Stimulated activated CD4-positive, alpha-beta T cell treated with anti-CD3 and anti-CD28 coated beads, TNF-alpha, amount 100 ng/mL, for 1 hour (primary cell): ENCODE measurements at places on chromosomes 3 and 15.

GRCh38 chr3:1677576-1678156 is 421.0 kb upstream of the CNTN4 start:
- DNase-seq = no peak

GRCh38 chr15:93458597-93458996 is 369.6 kb upstream of the RGMA start:
- no peak for DNase-seq

GRCh38 chr3:172658344-172659245 is 52.3 kb downstream of the NCEH1 start:
- no peak for DNase-seq

GRCh38 chr3:9809239-9809614 is 835 bp upstream of the TTLL3 start:
- no peak for DNase-seq

DNA sequence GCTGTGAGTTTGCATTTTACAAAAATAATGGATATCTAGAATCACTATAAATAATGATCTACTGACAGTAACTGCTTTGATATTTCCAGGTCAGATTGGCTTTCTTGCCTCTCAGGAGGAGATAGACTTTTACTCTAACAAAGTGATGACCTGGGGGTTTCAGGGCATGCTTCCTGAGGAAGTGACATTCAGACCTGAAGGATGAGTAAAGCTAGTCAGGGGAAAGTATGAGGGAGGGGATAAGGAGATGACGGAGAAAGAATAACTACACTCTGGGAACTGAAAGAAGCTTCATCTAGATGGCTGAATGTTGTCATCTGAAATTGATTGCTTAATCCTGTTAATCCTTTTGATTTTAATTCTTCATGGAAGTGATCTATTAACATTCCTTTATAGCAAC is 32.2 kb downstream of the ARMC8 start:
- no peak for DNase-seq
